ENCODE measurements at places on chromosomes 7 and 10.

GRCh38 chr7:28984631-28985030, 26.5 kb upstream of the TRIL start:
- DNase-seq: peak; percentile 75

- DNase-seq: no peak
Observed at GRCh38 chr10:11191678-11192077, 174.0 kb downstream of the CELF2 start.

DNA sequence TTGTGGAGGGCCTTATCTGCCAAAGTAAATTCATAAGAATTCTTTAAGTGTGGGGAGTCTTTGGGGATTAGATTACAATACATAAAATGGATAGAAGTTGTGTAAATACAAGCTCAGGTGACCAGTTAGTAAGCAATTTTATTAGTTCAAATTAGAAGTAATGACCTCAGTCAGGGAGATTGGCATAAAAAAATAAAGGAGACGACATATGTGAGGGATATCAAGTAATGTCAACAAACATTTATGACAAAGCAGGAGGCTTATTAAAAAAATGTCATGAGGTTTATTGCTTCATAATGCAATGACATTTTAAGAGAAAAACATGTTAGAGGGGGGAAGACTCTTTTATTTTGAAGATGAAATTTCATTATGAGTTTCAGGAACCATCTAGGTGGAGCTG, 1137.0 kb upstream of the PHF14 start:
- no peak for DNase-seq

DNA sequence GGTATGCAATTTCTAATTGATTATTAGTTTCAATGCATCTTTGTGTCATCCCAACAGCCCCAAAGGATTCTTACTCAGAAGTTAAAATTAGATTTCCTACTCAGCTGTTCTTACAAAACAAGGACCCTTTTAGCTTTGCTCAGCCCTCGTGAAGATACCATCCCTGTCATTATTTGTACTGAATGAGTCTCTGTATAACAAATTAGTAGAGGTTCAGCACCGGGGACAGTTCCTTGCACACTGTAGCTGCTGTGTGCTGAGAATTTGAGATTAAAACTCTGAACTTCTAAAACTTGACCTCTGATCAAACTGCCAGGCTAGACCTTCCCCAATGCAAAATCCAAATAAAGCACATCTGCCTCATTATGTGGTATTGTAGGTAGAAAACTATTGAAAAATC, 299.1 kb downstream of the LHFPL3 start:
- DNase-seq: no peak

DNA sequence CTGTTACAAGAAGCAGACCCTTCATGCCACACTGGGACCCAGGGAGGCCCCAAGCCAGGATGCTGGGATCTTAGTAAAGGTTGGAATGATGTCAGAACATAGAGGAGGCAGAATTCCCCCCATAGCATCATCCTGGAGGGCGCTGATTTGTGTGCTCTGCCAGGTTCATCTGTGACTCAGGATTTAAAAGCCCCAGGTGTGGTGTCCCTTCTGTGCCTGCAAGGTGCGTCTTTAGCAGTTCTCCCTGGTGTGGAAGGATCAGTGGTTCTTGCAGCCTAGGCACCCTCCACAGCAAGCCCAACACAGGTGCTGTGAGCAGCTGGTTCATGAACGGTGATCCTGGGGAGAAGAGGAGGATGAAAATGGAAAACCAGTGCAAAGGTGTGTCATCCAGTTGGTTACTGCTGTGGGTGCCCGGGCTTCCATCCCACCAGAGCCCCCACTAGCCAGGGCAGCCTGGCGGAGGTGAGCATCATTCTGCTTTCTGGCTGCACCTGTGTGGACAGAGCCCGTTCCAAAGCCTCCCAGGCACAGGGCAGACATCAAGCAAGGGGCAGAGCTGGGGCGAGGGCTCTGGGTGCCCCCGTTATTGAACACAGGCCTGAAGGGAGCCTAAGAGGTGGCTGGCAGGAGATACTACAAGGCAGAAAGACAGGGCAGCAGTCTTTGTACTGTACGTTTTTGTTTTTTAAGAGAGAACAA, 49.5 kb downstream of the IKZF1 start:
- DNase-seq: no peak

DNA sequence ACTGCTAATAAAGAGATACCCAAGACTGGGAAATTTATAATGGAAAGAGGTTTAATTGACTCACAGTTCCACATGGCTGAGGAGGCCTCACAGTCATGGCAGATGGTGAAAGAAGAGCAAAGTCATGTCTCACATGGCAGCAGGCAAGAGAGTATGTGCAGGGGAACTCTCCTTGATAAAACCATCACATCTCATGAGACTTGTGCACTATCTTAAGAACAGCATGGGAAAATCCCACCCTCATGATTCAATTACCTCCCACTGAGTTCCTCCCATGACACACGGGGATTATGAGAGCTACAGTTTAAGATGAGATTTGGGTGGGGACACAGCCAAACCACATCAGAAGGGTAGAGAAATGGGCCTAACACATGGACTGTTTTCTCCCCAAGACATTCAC, 156.3 kb downstream of the CCDC71L start:
- DNase-seq: no peak

GRCh38 chr7:87877366-87878040, 1.2 kb downstream of the DBF4 start:
- DNase-seq: no peak

- DNase-seq: no peak
Observed at GRCh38 chr10:71234970-71235685, 22.8 kb downstream of the UNC5B start.

DNA sequence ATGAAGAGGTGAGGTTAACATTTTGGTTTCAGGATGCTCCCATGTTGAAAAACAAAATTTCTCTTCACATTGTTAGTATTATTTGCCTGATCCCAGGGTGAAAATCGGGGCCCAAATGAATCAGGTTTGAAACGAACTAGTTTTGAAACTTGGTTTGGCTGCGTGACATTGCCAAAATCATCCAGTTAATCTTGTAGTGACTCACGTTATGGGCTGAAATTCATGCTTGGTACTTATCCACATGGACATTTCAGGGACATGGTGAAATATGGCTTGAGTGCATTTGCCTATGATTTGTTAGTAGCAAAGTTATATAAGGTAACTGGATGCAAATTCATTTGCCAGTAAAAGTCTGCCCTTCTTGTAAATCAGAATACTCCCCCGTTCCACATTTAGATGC, 97.3 kb downstream of the CFAP58 start:
- no peak for DNase-seq

GRCh38 chr7:131249003-131249402, 78.7 kb upstream of the MKLN1 start:
- peak; percentile 83 for DNase-seq

DNA sequence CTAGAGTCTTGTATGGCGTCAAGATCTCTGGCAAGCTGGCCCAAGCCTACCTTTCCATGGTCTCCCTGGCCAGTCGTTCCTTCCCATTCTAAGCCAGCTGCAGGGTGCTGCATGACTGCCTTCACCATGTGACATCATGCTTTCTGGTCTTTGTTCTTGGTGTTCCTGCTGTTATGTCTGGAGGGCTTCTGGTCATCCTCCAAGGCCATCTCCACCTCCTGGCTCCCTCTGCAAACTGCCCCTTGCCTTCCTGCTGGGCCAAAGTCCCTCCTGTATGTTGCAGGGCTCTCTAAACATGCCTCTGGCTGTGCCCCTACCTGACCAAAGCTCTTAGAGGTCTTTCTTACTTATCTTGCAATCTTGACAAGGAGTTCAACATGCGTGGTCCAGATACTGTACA, 44.4 kb upstream of the SHH start:
- no peak for DNase-seq

GRCh38 chr10:113780681-113781250, 29.3 kb downstream of the PLEKHS1 start:
- DNase-seq: no peak

GRCh38 chr7:91596287-91596686, 284.2 kb downstream of the MTERF1 start:
- DNase-seq: peak; percentile 36

DNA sequence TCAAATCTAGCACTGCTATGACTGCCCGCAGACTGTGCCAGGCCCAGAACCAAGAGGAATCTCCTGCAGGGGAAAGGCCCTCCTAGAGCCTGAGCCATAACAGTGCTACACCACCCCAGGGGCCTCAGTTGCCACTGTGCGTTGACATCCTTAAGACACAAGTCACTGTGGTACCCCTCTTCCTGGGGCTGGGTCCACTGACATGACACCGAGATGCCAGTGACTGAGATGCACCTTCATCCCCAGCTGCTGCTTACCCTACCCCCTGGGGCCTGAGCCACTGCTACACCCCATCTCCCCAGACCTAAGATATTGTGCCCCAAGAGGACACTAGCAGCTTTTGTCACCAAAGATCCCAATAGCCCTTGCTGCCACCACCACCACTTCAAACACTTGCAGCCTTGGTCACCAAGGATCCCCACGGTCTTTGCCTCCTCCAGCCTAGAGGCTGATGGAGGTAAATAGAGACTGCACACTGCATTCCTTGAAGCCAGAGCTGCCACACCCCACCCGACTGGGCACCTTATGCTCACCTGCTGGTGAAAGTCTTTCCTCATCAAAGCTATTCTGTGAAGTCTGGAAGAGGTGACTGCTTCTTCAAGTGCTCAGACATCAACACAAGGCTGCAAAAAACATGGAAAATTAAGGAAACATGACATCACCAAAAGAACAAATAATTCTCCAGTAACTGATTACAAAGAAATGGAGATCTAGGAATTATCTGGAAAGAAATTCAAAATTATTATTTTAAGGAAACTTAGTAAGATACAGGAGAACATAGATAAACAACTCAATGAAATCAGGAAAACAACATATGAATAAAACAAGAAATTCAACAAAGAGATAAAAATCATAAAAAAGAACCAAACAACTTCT, 40.4 kb upstream of the SHH start:
- DNase-seq: no peak
